ENCODE measurements at places on chromosomes 12 and 14.
A peak's percentile ranks its signal among the peaks of the same experiment; 100 is the strongest.

DNA sequence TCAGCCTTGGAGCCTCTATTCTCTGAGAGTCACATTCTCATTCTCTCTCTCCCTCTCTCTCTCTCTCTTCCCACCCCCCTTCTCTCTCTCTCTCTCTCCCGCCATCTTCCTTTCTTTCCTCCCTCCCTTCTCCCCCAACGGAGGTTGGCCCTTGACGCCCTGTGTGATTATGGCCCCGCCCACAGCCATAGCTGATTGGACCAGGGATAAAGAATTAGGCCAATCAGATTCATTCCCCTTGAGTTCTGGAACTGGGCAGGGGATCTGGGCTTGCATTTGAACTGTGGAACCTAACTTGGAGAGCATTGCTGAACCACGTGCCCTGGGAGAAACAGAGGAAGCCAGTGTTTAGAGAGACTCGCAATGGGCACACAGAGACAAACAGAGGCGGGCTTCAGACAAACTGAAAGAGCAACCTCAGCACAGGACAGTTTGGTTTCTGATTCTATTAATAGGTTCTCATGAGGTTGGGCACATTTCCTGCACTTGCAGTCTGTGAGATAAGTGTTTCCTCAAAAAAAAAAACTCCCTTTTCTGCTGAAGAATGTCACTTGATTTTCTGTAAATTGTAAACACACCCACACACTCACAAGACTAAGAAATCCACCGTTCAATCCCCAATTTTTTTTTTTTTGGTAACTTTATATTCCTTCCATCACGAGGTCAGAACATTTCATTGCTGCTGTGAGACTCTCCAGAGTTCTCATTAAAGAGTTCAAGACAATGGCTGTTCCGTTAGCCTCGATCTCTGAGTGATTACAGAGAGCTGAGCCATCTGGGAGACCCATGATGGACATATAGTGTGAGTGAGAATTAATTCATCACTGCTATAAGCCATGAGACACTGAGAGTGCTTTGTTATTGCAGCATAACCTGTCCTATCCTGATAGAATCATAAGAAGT, 3.5 kb upstream of the P2RX7 start:
- no peaks in the 10 kb centered on the region for H3K27me3 ChIP-seq
- no peak overlapping the region for H3K4me3 ChIP-seq
- H3K4me1 ChIP-seq = peaks cover 9% of the 10 kb centered on the region
- DNase-seq = peak; percentile 62
- H3K27ac ChIP-seq = peak overlapping the region; percentile 92
- H3K36me3 ChIP-seq = no peaks in the 10 kb centered on the region

DNA sequence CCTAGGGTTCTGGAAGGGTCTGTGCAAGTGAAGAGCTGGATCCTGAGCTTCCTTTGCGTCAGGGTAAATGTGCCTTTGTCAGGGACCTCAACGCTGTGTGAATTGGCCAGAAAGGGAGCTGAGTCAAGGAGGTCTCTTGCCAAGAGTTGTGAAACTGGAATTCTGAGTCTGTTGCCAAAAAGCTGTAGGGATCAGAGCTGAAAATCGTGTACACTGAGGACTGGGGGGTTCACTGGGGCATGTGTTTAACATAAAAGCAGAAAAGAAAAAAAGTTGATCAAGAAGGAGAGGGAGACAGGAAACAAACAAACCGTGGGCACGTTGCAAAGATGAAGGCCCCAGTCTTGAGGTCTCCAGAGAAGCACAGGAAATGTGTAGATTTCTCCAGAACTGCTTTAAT, 1081.5 kb downstream of the VRK1 start:
- no peak overlapping the region for H3K4me3 ChIP-seq
- no peaks in the 10 kb centered on the region for H3K27me3 ChIP-seq
- H3K36me3 ChIP-seq = no peaks in the 10 kb centered on the region
- no peak overlapping the region for H3K27ac ChIP-seq
- no peak for DNase-seq
- no peaks in the 10 kb centered on the region for H3K4me1 ChIP-seq

- H3K36me3 ChIP-seq = no peaks in the 10 kb centered on the region
- H3K4me3 ChIP-seq = no peak overlapping the region
- no peaks in the 10 kb centered on the region for H3K27me3 ChIP-seq
- no peaks in the 10 kb centered on the region for H3K4me1 ChIP-seq
These were observed 36.3 kb upstream of the OAS1 start for GRCh38 chr12:112870267-112870980.

DNA sequence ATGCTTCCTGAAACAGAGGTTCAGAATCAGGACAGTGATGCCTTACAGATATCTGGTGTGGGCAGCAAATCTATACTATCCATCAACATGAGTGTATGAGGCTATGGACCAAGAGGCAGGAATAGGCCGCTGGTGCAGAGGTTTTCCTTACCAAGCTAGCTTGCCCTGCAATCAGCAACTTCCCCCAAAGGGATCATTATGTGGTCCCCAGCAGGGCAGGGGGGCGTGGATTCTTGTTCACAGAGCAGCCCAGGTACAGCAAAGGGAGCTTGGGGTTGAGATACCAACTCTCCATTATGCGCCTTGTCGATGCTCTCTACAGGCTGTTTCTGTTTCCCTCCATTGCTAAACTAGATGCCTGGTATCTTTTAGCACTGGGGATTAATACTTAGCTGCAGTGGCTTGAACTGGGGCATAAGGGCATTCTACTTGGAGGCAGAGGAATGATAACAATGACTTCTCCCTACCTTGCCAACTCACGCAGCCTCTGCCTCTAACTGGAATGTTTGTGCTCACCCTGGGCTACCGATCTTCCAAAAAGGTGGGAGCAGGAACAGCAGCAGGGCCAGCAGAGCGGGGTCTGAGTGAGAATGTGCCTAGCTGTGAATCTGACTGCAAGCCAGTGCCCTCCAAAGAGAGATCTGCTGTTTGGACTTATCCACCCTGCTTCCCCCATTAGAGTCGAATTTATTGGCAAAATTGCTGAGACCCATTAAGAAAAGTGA, 10.3 kb upstream of the KRT1 start:
- no peaks in the 10 kb centered on the region for H3K36me3 ChIP-seq
- H3K4me3 ChIP-seq = no peak overlapping the region
- H3K4me1 ChIP-seq = no peaks in the 10 kb centered on the region
- peaks cover 10% of the 10 kb centered on the region for H3K27me3 ChIP-seq
- no peak for DNase-seq

GRCh38 chr12:47734725-47735480, 9.6 kb upstream of the ENDOU start:
- DNase-seq = no peak
- H3K27me3 ChIP-seq = no peaks in the 10 kb centered on the region
- no peaks in the 10 kb centered on the region for H3K36me3 ChIP-seq
- no peak overlapping the region for H3K4me3 ChIP-seq

DNA sequence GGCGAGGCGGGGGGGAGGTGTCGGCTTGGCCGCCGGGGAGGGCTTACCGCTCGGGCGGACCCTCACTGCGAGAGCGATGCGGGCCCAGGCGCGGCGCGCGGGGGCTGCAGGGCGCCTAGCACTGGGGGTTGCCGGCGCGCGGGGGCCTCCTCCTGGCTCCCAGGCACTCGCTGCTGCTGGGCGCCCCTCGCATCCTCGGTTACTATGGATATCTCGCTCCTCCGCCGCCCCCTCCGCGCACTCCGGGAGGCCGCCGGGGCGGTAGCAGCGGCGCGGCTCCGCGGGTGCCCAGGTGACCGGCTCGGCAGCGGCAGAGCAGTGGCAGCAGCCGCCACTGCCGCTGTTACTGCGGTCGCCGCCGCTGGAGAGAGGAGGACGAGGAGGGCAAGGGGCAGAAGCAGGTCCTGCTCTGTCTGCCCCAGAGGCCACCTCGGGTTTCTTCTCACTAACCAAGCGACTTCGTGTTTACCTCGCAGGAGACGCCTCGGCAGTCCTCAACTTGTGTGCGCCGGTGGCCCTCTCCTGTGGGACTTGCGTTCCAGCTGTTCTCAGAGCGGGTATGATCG, 250.1 kb downstream of the APAF1 start:
- H3K27me3 ChIP-seq = peaks cover 18% of the 10 kb centered on the region
- no peak overlapping the region for H3K27ac ChIP-seq
- H3K4me1 ChIP-seq = peaks cover 8% of the 10 kb centered on the region
- DNase-seq = no peak
- no peaks in the 10 kb centered on the region for H3K36me3 ChIP-seq
- H3K4me3 ChIP-seq = peak overlapping the region; percentile 41

DNA sequence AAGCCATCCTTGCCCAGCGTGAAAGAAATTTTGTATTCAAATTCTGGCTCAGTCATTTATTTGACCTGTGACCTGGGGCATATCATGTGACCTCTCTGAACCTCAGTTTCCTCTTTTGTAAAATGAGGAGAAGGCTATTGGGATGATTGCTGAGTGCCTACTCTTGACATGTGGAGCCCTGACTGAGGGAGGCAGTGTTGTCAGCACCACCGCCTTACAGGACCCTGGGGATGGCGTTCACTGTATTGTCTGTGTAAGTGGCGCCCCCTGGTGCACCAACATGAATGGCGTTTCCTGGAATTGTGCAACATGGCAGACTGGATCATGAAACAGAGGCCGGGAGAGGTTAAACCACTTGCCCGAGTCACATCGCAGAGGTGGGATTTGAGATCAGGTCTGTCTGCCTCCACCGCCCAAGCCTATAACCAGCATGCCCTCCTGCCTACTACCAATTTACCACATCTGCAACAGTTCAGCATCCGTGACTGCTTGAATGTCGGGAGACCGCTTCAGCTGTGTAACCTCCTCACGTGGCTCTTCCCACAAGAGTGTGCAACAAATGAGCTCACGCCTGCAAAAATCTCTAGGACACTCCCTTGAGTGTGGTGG, 20.1 kb upstream of the CCDC63 start:
- H3K4me1 ChIP-seq = no peaks in the 10 kb centered on the region

DNA sequence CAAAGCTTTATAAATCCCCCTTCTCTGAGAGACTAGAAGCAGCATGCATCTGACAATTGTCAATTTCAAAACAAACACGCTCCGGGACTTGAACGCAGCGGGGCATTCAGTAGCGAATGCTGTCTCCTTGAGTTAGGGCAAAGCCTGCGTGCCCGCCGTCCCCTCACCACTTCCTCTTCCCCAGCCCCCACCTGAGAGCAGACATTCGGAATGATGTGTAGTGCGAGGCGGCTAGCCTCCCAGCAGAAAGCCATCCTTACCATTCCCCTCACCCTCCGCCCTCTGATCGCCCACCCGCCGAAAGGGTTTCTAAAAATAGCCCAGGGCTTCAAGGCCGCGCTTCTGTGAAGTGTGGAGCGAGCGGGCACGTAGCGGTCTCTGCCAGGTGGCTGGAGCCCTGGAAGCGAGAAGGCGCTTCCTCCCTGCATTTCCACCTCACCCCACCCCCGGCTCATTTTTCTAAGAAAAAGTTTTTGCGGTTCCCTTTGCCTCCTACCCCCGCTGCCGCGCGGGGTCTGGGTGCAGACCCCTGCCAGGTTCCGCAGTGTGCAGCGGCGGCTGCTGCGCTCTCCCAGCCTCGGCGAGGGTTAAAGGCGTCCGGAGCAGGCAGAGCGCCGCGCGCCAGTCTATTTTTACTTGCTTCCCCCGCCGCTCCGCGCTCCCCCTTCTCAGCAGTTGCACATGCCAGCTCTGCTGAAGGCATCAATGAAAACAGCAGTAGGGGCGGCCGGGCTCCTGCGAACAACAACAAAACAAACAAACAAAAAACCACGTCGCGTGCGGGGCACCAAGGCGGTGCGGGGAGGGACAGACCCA, 2.2 kb downstream of the PRMT8 start:
- no peak for DNase-seq
- no peaks in the 10 kb centered on the region for H3K36me3 ChIP-seq
- H3K27ac ChIP-seq = no peak overlapping the region
- H3K27me3 ChIP-seq = peaks cover 5% of the 10 kb centered on the region

DNA sequence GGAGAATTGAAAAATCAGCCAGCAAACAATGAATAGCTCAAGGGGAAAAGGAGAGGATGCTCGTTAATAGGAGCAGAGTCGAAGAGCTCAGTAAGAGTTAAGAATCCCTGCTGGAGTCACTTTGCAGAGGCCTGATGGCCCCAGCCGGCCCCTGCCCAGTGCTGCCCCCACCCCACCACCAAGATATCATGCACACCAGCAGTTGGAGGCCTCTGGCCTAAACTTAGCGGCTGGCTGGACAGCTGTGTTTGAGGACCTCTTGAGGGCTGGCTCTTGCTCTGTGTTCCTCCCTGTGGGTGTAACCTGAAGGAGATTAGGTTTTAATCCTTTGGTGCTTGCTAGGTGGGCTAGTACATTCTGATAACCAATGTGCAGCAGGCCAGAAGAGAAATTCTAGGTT, 142.0 kb downstream of the PLXNC1 start:
- H3K4me1 ChIP-seq = peaks cover 4% of the 10 kb centered on the region
- DNase-seq = no peak
- H3K27ac ChIP-seq = no peak overlapping the region
- no peaks in the 10 kb centered on the region for H3K36me3 ChIP-seq

DNA sequence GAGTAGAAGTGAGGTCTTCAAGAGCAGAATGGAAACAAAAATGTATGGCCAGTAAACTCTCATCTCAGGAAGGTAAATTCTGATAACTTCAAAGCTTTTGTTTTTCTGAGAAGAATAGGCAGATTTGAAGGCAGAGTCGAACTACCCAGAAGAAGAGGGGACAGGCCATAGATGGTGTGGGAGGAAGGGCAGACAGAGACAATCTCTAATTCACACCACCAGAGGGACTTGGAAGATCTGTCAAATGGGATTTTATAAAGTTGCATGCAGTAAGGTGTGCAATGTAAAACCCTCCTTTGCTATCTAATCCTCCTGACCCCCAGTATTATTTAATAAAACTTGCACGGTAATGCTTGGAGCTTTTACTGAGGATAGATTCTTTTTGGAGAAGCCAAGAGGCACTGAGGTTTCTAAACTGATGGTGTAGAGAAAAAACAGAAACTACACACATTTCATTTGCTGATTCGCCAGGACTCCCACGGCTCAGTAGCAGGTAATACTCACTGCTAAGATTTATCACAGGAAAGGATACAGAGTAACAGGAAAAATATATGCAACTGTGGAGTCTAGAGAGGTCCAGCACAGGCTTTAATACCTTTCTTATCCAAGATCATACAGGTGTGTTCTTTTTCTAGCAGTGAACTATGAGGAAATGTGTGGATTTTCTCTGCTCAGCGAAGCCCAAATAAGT, 18.3 kb downstream of the SLC38A2 start:
- H3K27me3 ChIP-seq = no peaks in the 10 kb centered on the region
- H3K4me1 ChIP-seq = no peaks in the 10 kb centered on the region
- peaks cover 2% of the 10 kb centered on the region for H3K36me3 ChIP-seq
- H3K27ac ChIP-seq = no peak overlapping the region
- H3K4me3 ChIP-seq = no peak overlapping the region
- no peak for DNase-seq

DNA sequence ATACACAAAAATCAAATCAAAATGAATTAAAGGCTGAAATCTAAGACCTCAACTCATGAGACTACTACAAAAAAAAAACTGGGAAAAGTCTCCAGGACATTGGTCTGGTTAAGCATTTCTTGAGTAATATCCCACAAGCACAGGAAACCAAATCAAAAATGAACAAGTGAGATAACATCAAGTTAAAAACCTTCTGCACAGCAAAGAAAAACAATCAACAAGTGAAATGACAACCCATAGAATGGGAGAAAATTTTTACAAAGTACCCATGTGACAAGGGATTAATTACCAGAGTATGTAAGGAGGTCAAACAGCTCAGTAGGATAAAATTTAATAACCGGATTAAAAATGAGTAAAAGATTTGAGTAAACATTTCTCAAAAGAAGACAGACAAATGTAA, 338.7 kb downstream of the SLC16A7 start:
- DNase-seq = no peak
- H3K36me3 ChIP-seq = no peaks in the 10 kb centered on the region
- no peaks in the 10 kb centered on the region for H3K27me3 ChIP-seq
- H3K4me1 ChIP-seq = no peaks in the 10 kb centered on the region

- no peaks in the 10 kb centered on the region for H3K27me3 ChIP-seq
- H3K27ac ChIP-seq = peak overlapping the region; percentile 97
- peaks cover 10% of the 10 kb centered on the region for H3K4me1 ChIP-seq
- peak; percentile 47 for DNase-seq
- peak overlapping the region; percentile 64 for H3K4me3 ChIP-seq
- H3K36me3 ChIP-seq = no peaks in the 10 kb centered on the region
These were observed 484 bp downstream of the MIS18BP1 start for GRCh38 chr14:45252366-45253069.
